NCI-H524 (cell line): ENCODE measurements at places on chromosomes 16 and 17.

- DNase-seq, result peak; percentile 96
Observed at GRCh38 chr16:71426069-71426879, 15.6 kb downstream of the TLE7 start.

DNA sequence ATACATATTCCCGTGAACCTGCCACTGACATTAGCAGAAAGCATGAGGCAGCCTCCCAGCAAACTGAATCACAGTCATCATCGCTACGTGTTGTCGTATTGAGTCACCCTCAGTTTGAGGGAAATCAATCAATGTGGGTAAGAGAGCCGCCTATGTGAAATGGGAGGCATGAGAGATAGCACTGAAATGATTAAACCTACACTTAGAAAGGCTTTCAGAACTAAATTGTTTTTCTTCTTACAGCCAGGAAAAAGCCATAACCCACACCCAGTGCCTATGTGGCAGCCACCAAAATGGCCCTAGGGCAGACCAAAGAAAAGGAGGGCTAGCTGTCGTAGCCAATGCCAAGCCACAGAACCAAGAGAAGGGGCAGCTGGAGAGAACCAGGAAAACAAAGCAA lies 90.5 kb downstream of the ADAMTS18 start:
- DNase-seq, result no peak

DNA sequence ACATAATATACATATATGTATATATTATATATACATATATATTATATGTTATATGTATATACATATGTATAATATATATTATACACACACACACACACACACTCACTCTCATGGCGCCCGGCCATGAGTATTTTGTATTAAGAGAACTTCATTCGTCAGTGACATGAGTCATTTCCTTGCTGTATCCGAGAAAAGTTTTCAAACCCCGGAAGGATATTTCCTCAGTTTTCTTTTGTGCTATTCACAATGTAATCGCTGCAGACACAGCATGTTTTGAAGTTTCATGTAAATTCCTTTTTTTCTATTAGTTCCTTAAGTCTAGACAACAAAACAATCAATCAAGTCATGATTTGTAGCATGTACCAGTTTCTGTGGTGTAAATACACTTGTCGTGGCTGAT lies 33.3 kb downstream of the OR1D5 start:
- no peak for DNase-seq

- DNase-seq, result no peak
Observed at GRCh38 chr17:58384897-58385296, 32.4 kb downstream of the RNF43 start.

DNA sequence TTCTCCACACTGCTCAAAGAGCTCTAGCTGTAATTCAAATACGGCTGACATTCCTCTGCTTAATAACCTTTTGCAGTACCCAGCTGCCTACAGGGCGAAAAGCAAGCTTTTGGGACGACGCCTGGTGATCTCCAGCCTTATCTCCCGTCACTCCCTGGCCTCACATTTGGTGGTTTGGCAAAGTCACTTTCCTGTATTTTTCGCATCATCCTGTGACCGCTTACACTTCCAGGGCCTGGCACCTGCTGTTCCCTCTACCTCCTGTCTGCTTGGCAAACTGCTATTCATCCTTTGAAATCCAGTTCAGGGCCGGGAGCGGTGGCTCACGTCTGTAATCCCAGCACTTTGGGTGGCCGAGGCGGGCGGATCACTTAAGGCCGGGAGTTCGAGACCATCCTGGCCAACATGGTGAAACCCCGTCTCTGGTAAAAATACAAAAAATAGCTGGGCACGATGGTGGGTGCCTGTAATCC lies 2.7 kb upstream of the BHLHA9 start:
- DNase-seq, result no peak

DNA sequence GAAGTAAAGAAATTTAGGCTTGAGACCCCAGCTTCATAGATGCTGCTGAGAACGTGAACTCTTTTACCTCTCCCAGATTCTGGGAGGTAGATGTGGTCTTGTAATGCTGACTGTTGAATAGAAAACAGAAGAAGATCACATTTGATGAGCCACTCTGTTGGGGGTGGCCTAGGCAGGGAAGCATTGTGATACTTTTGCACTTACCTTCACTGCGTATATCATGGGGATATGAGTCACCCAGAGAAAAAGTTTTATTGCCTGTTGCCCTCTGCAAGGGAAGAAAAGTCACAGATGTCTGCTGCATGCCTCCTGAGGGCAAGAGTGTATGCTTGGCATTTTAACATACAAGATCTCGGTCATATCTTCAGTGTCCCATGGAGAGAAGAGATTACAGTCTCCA lies 365.4 kb downstream of the SNX29 start:
- no peak for DNase-seq

GRCh38 chr17:35238821-35239220 lies 4.1 kb upstream of the SLFN5 start:
- DNase-seq, result no peak
